ENCODE measurements at places on chromosomes 13 and 19. TPM values are rescaled to one million over a fixed set of nuclear protein-coding genes. Genes with fewer than 3 reads are reported as not detected.

The IGFL1 gene
- not detected for total RNA-seq

The PRR12 gene
- total RNA-seq: 2.4 TPM

The COL5A3 gene
- total RNA-seq: 4.8 TPM

The CABP5 gene
- not detected for total RNA-seq

The APOE gene
- total RNA-seq: 1.4 TPM

The KIR2DL3 gene
- total RNA-seq: not detected

The ETFB gene
- total RNA-seq: 130 TPM

The TUBB4A gene
- total RNA-seq: not detected

The CGB2 gene
- not detected for total RNA-seq

The IRGC gene
- not detected for total RNA-seq

The GGN gene
- 0.62 TPM for total RNA-seq

The WDR87 gene
- total RNA-seq: not detected
